H9 (cell line): ENCODE measurements at places on chromosomes 1 and 21. TPM values are rescaled to one million over a fixed set of nuclear protein-coding genes. Genes with fewer than 3 reads are reported as not detected.

The ACTA1 gene
- total RNA-seq = 48.5 and 51.3 TPM in 2 replicates

The MROH7 gene
- 0.09 TPM in 1 of 2 replicates, not detected in the other for total RNA-seq

- no peak overlapping the region for H3K27ac ChIP-seq
- no peaks in the 10 kb centered on the region; the same call in 1 of the 2 replicates for H3K36me3 ChIP-seq
- H3K27me3 ChIP-seq = no peaks in the 10 kb centered on the region
- H3K4me3 ChIP-seq = no peak overlapping the region
These were observed 27.5 kb downstream of the FRRS1 start for GRCh38 chr1:99738858-99739465.

DNA sequence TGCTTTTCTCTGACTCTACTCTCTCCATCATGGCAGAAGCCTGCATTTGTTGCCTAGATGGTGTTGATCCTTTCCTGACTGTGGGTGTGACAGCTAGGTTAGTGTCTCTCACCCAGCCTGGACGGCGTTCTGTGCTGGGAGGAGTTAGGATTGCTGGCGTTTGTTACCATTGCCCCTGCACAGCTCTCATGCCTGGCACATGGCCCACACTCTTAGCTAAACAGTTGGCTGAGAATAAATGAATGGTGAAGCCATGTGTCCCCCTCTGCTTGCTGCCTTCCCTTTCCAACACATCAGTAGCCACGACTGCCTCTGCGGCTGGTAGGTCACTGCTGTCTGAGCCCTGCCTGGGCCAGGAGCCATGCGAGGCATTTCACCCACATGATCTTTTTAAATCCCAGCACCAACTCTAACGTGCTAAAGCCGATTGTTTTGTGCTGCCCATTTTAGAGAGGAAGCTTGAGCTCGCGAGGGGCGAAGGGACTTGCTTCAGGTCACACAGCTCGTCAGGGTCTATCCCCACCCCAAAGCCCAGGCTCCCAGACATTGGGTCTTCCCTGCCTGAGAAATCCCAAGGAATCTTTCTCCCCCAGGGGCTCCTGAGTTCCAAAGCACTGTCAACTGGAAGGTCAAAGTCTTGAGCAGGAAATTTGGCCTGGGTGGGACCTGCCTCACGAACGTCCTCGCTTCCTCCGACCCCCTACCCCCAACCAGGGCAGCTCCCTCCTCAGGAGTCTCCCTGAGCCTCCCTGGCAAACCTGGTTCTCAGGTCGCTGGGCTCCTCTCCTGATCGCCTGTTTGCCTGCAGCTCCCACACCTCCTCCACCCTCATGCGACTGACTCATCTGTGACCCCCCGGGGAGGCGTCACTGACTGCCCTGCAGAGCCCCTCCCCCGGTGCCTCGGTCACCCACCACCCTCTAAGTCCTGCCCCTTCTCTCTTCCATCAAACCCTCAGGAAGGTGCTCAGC, 271.7 kb upstream of the C1orf174 start:
- no peaks in the 10 kb centered on the region for H3K36me3 ChIP-seq
- no peaks in the 10 kb centered on the region for H3K27me3 ChIP-seq
- peak; percentile 33 for DNase-seq
- peaks cover 1% of the 10 kb centered on the region; the same call in 1 of the 2 replicates for H3K4me1 ChIP-seq
- H3K27ac ChIP-seq = no peak overlapping the region

GRCh38 chr1:190322274-190322673, 155.4 kb downstream of the BRINP3 start:
- DNase-seq = no peak
- H3K36me3 ChIP-seq = no peaks in the 10 kb centered on the region
- H3K4me3 ChIP-seq = no peak overlapping the region

DNA sequence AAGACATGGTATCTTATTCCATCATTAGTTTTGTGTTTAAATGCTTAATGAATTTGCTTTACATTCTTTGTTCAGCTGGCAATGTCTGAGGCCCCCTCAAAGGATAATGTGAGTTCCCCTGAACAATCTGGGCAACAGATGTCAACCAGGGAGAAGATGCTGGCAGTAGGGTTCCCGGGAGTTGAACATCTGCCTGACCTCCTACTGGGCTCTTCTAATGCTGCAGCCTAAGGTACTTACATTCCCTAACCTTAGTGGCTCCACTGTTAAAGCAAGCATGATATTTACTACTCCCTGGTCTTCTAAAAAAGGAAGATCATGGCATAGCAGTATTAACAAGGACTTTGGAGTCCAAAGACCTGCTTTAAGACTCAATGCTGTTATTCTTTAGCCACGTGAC, 574.9 kb upstream of the NR5A2 start:
- no peak overlapping the region for H3K4me3 ChIP-seq
- H3K27me3 ChIP-seq = no peaks in the 10 kb centered on the region
- no peak for DNase-seq

- H3K4me3 ChIP-seq = no peak overlapping the region
- H3K4me1 ChIP-seq = peaks cover 3% of the 10 kb centered on the region; the same call in 1 of the 2 replicates
- DNase-seq = no peak
- H3K36me3 ChIP-seq = no peaks in the 10 kb centered on the region
These were observed 702.8 kb downstream of the PTPRU start for GRCh38 chr1:29939079-29939478.

GRCh38 chr1:10914056-10914455, 98.4 kb upstream of the TARDBP start:
- no peak overlapping the region for H3K4me3 ChIP-seq
- no peaks in the 10 kb centered on the region for H3K27me3 ChIP-seq
- H3K27ac ChIP-seq = no peak overlapping the region
- H3K4me1 ChIP-seq = no peaks in the 10 kb centered on the region

- no peak overlapping the region for H3K4me3 ChIP-seq
- H3K27ac ChIP-seq = no peak overlapping the region
- H3K4me1 ChIP-seq = peaks cover 9% of the 10 kb centered on the region; the same call in 1 of the 2 replicates
These were observed 27.8 kb downstream of the RAB3B start for GRCh38 chr1:51962486-51963356.

GRCh38 chr1:51950701-51951100, 39.8 kb downstream of the RAB3B start:
- peaks cover 48% of the 10 kb centered on the region for H3K36me3 ChIP-seq
- H3K4me1 ChIP-seq = peaks cover 1% of the 10 kb centered on the region; the same call in 1 of the 2 replicates
- no peak overlapping the region for H3K27ac ChIP-seq
